GM23248 (cell line): ENCODE measurements at places on chromosomes 11 and 22. TPM values are rescaled to one million over a fixed set of nuclear protein-coding genes. Genes with fewer than 3 reads are reported as not detected.
A peak's percentile ranks its signal among the peaks of the same experiment; 100 is the strongest.

GRCh38 chr11:66846671-66847091, 3.4 kb downstream of the RCE1 start:
- peak; percentile 35 for DNase-seq

GRCh38 chr11:27347359-27348339, 15.4 kb downstream of the CCDC34 start:
- no peak for DNase-seq

Gene SLC22A12
- not detected in 2 replicates for total RNA-seq

Gene TMA7B
- total RNA-seq: not detected in 2 replicates

- no peak for DNase-seq
These were observed 201.0 kb upstream of the NAV2 start for GRCh38 chr11:19511413-19512183.

DNA sequence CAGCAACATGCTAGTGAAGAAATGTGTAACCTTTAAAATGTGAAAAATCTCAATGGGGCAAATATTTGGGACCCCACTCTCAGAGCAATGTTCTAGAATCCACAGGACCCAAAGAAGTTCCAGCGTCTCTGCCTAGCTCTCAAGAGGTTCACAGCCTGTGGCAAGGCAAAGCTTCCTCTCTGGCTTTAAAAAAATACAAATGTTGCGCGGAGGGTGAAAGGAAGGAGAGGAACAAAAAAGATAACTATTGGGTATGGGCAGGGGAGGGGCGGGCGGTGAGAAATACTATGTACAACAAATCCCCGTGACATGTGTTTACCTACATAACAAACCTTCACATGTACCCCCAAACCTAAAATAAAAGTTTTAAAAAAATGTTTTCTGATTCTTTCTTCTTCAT, 53.6 kb downstream of the PITPNB start:
- DNase-seq: no peak

- no peak for DNase-seq
These were observed 5.3 kb upstream of the TNKS1BP1 start for GRCh38 chr11:57330029-57330428.

- no peak for DNase-seq
These were observed 590 bp upstream of the IGF2 start for GRCh38 chr11:2139621-2140337.

DNA sequence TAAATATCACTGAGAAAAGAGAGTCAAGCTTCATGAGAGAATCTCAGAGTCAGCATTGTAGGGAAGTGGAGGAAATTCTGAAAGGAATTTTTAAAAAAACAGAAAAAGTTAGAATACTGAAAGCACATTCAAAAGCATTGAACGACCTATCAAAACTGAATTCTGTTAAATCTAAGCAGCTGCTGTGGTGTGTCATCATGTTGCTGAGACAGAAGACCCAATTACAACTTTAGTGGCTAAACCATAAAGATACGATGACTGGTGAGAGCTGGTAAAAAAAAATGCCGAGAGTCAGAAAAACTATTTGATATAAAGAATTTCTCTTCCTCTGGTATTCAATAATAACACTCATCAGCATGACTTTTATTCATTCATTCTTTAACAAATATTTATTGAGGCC, 220.8 kb downstream of the DLG2 start:
- DNase-seq: no peak

DNA sequence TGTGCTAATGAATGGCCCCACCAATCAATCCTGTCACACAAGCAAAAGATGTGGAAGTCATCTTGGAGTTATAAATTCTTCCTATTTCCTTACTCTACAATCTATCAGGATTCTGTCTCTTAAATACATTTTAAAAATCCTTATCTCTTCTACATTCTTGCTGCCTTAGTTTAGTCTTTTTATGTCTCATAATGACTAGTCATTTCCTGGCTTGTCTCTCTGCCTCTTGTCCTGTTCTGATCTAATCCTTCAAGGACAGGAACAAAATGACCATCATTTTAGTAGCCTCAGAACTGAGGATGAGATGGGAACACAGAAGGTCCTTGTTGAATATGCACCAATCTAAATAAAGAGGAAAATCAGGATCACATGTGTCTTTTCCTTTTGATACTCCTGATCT, 56.6 kb upstream of the LIN7C start:
- peak; percentile 75 for DNase-seq

DNA sequence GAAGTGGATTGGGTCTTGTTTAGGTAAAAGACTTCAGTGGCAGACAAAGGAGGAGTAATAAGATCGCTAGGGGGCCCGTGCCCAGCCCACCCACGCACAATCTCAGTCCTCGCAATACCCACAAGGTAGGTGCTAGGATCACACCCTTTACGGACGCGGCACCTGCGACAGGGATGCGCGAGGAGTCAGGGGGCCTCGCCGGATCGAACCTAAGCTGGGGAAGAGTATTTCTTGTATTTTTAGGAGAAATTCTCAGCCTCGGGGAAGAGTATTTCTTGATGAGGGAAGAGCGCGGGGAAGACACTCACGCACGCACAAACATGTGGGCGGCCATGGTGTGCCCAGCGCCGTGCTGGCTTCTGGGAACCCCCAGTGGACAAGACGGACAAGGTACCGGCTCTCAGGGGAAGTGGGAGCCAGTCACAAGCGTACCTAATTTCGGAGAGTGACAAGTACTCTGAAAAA, 745 bp upstream of the FAM118A start:
- no peak for DNase-seq

- DNase-seq: peak; percentile 57
These were observed 408 bp downstream of the PPP2R5B start for GRCh38 chr11:64924910-64925284.

GRCh38 chr11:112773264-112773663, 188.0 kb upstream of the NCAM1 start:
- DNase-seq: no peak

Gene MS4A15
- not detected in 2 replicates for total RNA-seq

- no peak for DNase-seq
These were observed 21.6 kb downstream of the PDGFB start for GRCh38 chr22:39223091-39223710.

Gene ARHGAP20
- 0.76 and 0.97 TPM in 2 replicates for total RNA-seq

Gene FOLR2
- total RNA-seq: not detected in 2 replicates

GRCh38 chr22:42862045-42862734, 5.1 kb upstream of the ARFGAP3 start:
- no peak for DNase-seq

DNA sequence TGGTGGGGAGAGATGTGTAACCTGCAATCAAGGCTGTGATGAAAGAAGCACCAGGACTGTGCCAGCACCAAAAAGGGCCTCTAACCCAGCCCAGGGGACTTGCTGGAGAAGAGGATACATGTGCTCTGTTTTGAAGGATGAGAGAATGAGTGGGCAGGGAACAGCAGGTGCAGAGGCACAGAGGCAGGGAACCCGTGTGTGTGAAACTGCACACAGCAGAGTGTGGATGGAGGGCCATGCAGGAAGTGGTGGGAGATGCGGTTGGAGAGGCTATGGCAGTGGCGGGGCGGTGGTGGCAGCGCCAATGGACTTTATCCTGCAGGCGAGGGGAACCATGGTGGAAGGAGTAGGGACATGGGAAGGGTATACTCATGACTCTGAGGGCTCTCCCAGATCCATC, 25.2 kb upstream of the LRRC32 start:
- DNase-seq: no peak

DNA sequence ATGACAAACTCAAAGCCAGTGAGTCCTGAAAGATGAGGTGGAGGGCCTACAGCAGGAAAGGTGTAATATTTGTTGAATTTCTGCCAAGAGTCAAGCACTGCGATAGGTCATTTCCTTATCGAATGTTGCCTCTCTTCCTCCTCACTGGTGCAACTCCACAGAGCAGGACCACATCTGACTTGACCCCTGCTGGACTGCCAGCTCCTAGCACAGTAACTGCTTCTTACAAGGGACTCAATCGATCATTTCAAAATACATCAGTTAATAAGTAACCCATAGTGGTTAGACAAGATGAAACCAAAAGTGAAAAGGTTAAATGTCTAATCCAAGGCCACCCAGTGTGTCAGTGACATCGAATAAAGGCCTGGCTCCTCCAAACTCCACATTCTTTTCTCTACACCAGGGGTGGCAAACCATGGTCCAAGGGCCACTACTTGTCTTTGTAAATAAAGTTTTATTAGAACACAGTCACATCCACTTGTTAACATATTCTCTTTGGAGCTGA, 98.5 kb upstream of the CSNK2A3 start:
- no peak for DNase-seq

GRCh38 chr11:44361813-44362212, 51.9 kb upstream of the ALX4 start:
- DNase-seq: no peak

GRCh38 chr11:57164317-57164716, 17.4 kb upstream of the LRRC55 start:
- DNase-seq: no peak

Gene NDUFS3
- total RNA-seq: 52.5 and 80.8 TPM in 2 replicates

Gene KRTAP5-1
- not detected in 2 replicates for total RNA-seq

GRCh38 chr22:41742918-41743317, 43.6 kb downstream of the MEI1 start:
- DNase-seq: no peak

Gene CREB3L1
- 29.6 and 37.7 TPM in 2 replicates for total RNA-seq

DNA sequence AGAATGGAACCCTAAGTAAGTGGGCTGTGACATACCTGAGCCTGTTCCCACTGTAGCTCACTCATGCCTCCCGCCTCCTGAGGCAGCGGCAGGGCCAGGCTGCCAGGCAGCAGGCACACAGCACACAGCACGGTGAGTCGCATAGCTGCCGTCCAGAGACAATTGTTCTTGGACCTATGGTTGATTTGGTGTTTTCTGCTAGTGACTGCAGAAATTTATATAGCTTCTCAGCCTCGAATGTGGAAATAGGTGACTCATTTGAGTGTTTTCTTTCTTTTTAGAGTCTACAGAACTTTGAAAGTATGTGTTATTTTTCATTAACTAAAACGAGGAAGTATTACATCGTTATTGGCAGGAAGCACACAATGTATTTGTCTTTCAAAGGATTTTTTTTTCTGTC, at the start of gene MMP7:
TSS of gene MMP7 (minus strand) at position 190 of the 400 bp plus-strand sequence. CDS start at position 143, 47 bp downstream.
- peak; percentile 69 for DNase-seq

Gene CCDC188
- total RNA-seq: 0.76 and 1.8 TPM in 2 replicates

DNA sequence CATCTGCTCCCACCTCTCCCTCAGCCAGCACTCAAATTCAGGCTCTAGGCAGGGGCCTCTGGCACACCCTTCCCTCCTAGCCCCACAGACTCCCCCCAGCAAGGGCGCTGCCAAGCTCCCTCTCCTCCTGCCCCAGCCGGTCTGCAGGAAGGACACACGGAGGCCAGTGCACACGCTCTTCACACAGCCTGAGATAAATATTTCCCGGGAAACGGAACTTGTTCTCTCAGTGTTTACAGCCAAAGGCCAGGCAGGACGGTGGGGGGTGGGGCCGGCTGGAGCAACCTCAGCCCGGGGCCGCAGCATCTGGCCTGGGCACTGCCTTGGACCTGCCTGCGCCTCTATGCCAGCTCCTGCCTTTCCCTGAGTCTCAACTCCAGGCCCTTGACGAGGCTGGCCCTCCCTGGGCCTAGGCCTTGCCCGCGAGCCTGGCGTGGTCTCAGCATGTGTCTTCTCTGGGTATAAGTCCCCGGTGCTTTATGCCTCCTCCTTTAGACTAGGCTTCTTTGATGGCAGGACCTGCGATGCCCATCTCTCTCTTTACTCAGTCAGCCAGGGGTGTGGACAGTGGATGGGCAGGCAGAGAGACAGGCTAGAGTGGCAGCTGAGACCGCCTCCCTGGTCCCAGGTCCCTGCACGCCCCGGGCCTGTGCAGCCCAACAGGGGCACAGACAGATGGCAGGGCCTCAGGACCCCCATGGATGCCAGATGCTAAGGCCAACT, 48.4 kb downstream of the PDE2A start:
- no peak for DNase-seq

- no peak for DNase-seq
These were observed 26.7 kb downstream of the FLI1 start for GRCh38 chr11:128720522-128720985.

DNA sequence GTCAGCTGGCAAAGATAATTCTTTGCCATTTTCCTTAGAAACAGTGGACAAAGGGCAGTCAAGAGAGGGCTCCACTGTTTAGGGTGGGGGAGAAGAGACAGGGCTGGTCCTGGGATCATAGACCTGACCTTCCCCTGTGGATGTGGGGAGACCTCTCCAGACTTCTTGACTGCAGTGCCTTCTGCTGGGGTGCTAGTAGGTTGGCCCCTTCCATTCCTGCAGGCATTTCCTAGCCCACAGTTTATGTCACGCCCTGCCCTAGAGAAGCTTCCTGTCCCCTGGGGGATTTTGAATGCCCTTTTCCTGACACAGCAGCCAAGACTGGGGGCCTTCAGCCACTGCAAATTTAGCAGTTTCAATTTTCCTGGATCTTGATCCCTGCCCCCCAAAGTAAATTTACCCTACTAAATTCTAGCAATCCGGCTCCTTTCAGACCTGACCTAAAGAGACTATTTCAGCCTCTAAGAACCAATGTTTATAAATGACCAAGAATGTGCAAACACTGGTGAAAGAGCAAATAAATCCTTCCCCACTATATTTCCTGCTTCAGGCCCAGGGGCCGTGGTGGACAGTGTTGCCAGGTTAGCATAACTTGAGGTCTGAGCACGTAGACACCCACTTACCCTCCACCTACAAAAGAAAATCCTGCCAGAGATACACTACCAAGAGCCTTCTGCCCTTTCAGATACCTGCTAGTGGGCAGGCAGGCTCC, 58.4 kb downstream of the PPFIBP2 start:
- peak; percentile 53 for DNase-seq
